IPS DF 19.7 (cell line): ENCODE measurements at places on chromosomes 7 and 10.

- no peak for DNase-seq
Observed at GRCh38 chr10:124428207-124428777, 9.6 kb upstream of the OAT start.

GRCh38 chr7:9028012-9028411, 594.6 kb downstream of the NXPH1 start:
- no peak for DNase-seq

DNA sequence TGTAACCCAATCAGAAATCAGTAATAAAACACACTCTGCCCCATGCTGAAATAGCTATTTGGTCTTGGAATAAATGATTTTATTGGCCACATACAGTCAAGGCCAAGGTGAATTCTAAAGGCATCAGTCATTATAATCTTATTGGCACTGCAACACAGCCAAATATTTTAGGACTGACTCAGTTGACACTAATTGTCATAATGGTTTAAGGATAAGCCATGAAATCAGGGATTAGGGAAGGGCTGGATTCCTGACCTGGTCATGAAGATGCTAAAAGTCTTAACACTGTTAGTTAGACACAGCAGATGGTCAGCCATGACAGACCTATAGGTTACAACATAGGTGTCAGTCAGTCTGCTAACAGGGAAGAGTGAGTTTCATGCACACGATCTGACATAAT, 330.3 kb upstream of the NPSR1 start:
- DNase-seq: no peak

- DNase-seq: no peak
Observed at GRCh38 chr7:97024209-97025129, at the start of gene DLX5. TSS of gene DLX5 (minus strand) at chr7:97024831. CDS start at chr7:97024623, 208 bp downstream.

DNA sequence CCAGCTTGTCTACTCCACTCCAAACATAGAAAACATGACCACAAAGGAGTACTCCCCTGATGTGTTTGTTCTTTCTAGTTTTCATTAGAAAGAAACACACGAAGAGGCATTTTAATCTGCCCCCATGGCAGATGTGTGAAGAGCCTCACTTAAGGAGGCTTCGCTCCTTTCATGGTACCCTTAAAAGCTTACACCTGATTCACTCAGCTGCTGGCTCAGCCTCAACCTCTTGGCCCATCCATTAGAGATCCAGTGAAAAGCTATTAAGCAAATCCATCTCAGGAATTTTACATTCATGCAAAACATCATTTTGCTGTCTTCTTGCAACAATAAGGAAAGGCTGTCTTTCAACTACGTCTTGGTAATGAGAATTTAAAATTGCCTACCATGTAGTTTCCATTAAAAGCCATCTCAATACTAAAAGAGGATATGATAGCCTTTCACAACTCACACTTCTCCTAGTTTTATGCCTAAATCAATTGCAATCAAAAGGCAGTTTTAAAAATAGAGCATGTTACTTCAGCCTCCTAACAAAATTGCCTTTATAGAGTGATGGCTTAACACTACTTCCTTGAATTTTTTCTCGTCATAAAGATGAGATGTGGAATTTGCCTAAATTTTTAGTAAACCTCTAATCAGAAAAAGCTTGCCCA, 22.7 kb downstream of the MACC1 start:
- no peak for DNase-seq

- DNase-seq: no peak
Observed at GRCh38 chr10:7788639-7789286, 786 bp downstream of the ATP5F1C start.

DNA sequence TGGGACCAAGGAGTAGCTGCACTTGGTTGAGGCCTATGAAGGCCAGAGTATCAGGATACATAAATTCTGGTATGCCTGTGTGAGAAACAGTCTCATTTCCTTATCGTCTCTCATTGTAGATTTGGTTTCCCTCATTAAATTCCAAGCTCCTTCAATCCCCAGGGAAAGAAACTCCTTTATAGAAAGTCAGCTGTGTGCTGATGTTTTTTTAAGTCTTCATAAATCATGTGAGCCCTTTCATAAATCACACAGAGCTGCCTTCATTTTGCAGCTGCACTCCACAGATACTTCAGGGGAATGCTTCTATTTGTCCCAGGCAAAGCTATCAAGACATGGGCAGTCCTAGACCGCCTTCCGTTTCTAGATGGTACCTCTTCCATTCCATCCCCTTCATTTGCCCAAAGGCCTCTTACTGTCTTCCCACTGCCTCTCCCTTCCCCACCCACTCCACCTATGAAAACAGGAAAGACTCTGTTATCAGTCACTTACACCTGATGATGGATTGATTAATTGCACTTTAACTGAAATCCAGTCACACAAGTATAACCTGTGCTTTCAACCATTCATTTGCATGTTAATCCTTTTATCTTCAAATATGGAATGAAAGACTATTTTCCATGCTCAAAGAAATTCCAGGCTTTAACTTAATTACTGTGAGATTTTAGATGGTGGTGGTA, 290.2 kb downstream of the C7orf25 start:
- no peak for DNase-seq

GRCh38 chr10:72162978-72163377, 52.8 kb upstream of the ANAPC16 start:
- DNase-seq: no peak

DNA sequence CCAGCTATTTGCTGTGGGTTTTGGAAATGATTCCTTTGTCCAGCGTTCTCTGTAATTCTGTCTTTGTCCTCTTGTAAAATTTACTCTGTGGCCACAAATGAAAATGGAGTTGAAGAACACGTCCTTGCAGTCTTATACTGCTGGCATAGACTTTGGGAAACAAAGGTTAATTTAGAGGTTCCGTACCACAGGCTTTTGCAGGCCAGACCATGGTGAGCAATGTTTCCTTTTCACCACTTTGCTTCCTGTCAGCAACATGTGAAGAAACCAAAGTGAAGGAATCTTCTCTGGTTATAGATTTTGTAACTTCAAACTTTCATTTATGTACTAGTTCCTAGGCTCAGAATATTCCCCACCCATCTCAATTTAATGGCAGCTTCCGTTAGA, 488.5 kb downstream of the MDFIC start:
- DNase-seq: no peak

DNA sequence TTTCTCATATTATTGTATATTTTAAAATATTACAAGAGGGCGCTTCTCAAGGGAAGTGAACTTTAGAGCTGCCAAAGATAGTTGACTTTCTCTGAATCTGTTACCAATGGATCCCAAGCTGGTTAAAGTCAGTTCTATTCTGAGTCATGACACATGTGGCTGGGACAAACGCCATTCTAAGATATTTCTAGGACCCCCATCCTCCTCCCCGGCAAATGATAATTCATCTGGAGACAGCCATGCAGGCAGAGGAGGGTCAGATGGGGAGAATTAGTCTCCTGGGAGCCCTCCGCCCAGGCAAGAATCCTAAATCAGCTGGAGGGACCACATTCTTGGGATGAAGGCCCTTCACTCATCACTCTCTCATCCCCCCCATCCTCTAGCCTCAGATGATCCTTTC, 187.7 kb downstream of the GFRA1 start:
- DNase-seq: no peak

DNA sequence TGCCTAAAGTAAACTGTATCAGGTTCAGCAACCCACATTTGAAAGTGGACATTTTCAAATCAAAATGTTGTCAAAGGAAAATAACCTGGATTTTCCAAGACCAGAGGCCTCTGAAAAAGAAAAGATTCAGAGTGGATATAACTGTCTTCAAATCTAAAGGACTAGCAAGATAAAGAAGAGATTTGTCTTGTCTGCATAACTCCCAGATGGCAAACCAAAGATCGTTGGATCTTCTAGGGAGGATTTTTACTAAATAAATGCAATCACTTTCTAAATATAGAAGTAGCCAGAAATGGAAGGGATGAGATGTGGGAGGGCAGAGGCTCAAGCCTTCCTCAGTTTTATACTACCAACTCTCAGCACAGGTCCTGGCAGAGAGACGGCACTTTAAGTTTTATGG, 39.0 kb downstream of the CABCOCO1 start:
- no peak for DNase-seq

- no peak for DNase-seq
Observed at GRCh38 chr10:99895867-99896266, 113.4 kb downstream of the ABCC2 start.

GRCh38 chr7:101996131-101996691, 178.8 kb downstream of the CUX1 start:
- DNase-seq: no peak

DNA sequence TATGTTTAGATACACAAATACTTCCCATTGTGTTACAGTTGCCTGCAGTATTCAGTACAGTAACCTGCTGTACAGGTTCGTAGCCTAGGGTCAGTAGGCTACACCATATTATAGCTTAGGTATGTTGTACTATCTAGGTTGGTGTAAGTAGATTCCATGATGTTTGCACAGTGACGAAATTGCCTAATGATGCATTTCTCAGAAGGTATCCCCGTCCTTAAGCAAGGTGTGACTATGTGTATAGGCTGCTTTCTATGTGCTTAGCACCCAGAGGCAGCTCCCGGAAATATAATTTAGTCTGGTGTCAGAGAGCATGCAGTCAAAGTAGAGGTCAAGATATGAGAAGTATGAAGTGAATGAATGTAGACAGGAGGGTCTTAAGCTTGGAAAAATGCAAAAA, 9.8 kb downstream of the MAPK8 start:
- DNase-seq: no peak

GRCh38 chr7:73557397-73558257, at the start of gene BCL7B:
TSS of gene BCL7B (minus strand) at chr7:73557690. CDS start at chr7:73557578, 112 bp downstream.
- peak; percentile 59 for DNase-seq

GRCh38 chr7:22726345-22726906, 574 bp upstream of the IL6 start:
- peak; percentile 82 for DNase-seq

DNA sequence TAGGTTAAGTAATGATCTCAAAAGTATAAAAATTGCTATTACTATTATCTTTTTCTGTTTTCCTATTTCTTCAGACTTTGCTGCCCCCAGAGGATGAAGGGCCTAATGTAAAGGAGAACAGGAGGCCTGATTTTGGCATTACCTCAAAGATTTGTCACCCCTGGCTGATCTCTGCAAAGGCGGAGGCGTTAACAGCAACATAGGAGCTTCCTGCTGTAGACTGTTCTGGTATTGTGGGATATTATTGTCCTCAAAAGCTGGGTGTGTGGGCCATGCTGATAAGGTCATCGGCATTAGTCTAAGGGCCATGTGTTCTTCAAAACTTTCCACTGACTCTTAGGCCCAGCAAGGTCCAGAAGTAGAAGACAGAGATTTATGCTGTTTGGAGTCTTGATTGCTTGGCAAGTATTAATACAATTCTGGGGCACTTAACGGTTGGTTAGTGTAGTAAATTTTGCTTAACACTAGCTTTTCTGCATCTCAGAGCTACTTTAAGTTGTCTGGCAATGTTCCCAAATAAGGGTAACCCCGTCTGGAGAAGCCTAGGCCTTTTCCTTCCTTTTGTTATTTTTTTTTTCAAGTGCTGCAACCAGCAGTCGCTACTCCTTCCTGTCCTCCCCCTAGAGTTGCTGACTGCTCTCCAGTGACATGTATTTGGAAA, 14.0 kb upstream of the ENTPD1 start:
- DNase-seq: no peak

- DNase-seq: no peak
Observed at GRCh38 chr10:70458329-70459060, 17.0 kb upstream of the NODAL start.

GRCh38 chr10:35262436-35262835, 73.9 kb upstream of the CCNY start:
- no peak for DNase-seq

- no peak for DNase-seq
Observed at GRCh38 chr7:46448478-46448877, 527.4 kb upstream of the IGFBP3 start.

DNA sequence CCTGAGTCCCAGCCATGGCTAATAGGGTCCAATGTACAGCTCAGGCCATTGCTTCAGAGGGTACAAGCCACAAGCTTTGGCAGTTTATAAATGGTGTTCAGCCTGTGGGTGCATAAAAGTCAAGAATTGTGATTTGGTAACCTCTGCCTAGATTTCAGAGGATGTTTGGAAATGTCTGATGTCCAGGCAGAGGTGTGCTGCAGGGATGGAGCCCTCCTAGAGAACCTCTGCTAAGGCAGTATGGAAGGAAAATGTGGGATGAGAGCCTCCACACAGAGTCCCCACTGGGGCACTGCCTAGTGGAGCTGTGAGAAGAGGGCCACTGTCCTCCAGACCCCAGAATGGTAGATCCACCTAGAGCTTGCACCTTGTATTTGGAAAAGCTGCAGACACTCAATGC, 779.9 kb downstream of the GRM8 start:
- DNase-seq: no peak

- no peak for DNase-seq
Observed at GRCh38 chr10:80104066-80104926, 25.8 kb downstream of the TMEM254 start.

DNA sequence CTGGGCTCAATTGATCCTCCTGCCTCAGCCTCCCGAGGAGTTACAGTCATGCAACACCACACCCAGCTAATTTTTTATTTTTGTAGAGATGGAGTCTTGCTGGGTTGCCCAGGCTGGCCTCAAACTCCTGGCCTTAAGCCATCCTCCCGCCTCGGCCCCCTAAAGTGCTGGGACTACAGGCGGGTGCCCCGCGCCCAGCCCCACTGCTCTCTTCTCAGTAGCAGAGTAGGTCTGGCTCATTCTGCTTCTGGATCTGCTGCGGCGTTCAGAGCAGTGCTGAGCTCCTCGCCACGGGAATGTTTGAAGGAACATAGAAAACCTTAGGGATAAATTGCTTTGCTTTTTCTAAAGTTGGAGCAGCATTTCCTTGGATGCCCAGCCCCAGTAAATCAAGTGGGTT, 27.4 kb downstream of the WIPI2 start:
- DNase-seq: no peak

- no peak for DNase-seq
Observed at GRCh38 chr10:103543617-103544525, 50.4 kb downstream of the NEURL1 start.

- DNase-seq: no peak
Observed at GRCh38 chr7:155311826-155312537, 14.3 kb downstream of the INSIG1 start.

DNA sequence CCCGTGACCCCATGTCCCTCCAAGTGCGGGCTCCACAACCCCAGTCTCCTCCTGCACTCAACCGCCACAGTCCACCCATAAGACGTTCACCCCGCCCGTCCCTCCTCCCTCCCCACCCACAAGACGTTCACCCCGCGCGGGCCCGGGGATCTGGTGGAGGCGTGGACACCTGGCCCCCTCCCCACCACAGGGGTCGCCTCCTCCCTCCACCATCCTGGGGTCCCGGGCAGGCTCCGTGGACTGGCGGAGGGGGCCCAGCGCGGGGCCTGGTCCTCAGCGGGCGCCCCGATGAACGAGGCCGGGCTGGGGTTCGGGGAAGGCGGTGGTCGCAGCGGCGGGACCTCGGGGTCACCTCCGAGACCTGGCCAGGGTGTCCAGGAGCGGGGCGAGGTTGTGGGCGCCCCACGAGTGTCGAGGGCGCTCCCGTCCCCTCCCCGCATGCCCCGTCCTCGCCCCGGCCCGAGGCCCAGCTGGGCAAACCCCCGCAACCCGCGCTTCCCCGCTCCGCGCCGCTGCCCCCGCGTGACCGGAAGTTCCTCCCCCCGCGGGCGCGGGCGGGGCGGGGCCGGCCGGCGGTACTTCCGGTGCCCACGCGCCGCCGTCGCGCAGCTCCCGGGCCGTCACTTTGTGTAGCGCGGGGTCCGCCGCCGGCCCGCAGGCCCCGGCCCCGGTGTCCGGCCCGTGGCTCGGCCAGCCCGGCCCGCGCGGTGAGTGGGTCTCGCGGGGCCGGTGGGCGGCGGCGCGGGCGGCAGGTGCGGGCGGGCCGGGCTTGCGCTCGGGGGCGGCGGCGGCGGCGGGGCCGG, at the start of gene ZNF316:
ZNF316 (plus strand) TSS at position 578 of the 803 bp plus-strand sequence. CDS start 5,092 bp downstream, outside the sequence.
- no peak for DNase-seq
